ENCODE measurements at places on chromosomes 6 and 20.

DNA sequence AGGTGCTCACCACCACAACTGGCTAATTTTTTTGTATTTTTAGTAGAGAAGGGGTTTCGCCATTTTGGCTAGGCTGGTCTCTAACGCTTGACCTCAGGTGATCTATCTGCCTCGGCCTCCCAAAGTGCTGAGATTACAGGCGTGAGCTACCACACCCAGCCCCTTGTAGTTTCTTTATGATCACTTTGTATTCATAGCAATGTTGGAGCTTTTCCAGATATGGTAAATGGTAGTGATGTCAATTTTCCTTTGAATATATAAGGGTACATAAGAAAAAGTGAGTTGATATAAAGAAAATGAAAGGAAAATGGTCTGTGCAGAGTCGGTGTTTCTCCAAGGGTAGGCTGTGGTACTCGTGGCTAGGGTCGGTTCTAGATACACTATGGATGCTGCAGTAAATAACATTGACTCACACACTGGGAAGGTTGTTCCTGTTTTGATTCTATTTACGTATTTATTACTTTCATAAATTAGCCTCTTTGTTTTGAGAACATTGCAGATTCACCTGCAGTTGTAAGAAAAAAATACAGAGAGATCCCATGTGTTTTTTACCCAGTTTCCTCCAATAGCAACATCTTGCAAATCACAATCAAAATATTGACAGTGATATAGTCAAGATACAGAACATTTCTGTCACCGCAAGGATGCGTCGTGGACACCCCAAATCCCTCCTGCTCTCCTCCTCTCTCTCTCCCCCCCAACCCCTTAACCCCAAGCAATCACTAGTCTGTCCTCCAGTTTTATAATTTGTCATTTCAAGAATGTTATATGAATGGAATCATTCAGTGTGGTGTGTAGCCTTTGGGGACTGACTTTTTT is 2.5 kb downstream of the ZNF831 start:
- DNase-seq: no peak

GRCh38 chr6:33945931-33946330 is 142.1 kb upstream of the MLN start:
- DNase-seq: no peak

DNA sequence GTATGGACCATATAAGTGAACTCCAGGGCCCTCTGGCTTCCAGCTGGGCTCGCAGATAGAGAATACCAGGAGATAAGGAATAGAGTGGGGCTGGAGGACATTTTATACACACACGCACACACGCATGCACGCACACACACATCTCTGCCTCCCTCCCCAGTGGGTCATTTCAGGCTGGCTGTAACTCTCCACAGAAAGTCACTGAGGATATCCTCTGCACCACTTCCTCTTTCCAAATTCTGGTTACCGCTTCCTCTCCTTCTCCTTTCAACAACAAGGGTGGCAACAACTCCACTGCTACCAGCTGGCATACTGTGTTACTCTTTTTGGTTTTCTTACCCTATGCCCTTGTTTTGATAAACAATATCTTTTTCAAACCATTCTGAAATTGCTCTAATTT is 280.2 kb downstream of the COL12A1 start:
- no peak for DNase-seq

GRCh38 chr6:48743738-48744137 is 632.7 kb upstream of the PTCHD4 start:
- no peak for DNase-seq

DNA sequence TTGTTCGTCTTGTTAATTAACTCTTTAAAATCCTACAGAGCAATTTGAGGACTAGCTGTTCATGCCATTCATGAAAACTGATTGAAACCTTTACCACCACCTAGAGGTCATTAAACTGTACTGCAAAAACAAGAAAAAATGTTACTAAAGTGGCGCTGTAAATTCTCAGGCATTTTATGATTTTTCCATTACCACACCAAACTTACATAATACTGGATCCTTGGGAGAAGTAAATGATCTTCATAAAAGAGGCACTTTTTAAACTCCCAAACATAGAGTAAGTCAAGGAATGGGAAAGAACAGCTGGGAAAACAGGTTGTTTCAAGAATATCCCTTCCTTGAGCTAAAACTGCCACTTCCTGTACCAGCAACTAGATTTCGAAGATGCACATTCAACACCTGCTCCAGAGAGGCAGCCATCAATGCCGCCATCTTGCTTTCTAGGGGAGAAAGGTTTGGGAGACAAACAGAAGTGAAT is 54.3 kb downstream of the MYLIP start:
- DNase-seq: peak; percentile 59
